ENCODE measurements at places on chromosomes 7 and 10. TPM values are rescaled to one million over a fixed set of nuclear protein-coding genes. Genes with fewer than 3 reads are reported as not detected.

The EBF3 gene
- 71.6 TPM for polyA plus RNA-seq

The C10orf67 gene
- polyA plus RNA-seq: 0.18 TPM

The TDRD1 gene
- 0.04 TPM for polyA plus RNA-seq

The MRPL43 gene
- polyA plus RNA-seq: 66.0 TPM
